ENCODE measurements at places on chromosomes 6 and 20.

- DNase-seq = no peak
- H3K27me3 ChIP-seq = no peaks in the 10 kb centered on the region
- H3K36me3 ChIP-seq = peaks cover 35% of the 10 kb centered on the region
- H3K4me1 ChIP-seq = peaks cover 69% of the 10 kb centered on the region
- H3K27ac ChIP-seq = peak overlapping the region; percentile 97
- H3K4me3 ChIP-seq = peak overlapping the region; percentile 32
These were observed 12.9 kb upstream of the C20orf144 start for GRCh38 chr20:33649201-33649681.

DNA sequence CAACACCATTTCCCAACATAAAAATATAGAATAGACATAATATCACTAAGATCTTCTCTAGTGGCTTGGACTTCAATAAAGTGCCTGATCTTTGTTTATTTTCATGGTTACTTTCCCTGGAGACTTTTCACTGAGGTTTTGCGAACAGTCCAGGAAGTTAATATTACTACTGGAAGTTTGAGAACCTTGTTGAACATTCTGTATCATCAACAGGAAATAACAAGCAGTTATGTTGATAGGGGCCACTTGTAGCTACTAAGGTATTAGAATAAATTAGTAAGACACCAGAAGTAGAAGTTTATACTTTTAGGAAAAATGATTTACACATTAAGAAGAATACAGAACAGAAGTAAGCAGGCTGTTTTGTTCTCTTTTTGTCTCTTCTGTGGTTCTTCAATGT is 180.2 kb downstream of the TFAP2B start:
- H3K36me3 ChIP-seq = no peaks in the 10 kb centered on the region
- no peaks in the 10 kb centered on the region for H3K4me1 ChIP-seq
- no peaks in the 10 kb centered on the region for H3K27me3 ChIP-seq
- no peak for DNase-seq
- no peak overlapping the region for H3K27ac ChIP-seq

- DNase-seq = no peak
- H3K4me3 ChIP-seq = no peak overlapping the region
- H3K27ac ChIP-seq = no peak overlapping the region
These were observed 104.4 kb downstream of the MANEA start for GRCh38 chr6:95681736-95682135.

GRCh38 chr6:147390909-147391536 is 117.5 kb upstream of the SAMD5 start:
- DNase-seq = no peak
- no peaks in the 10 kb centered on the region for H3K27me3 ChIP-seq
- no peaks in the 10 kb centered on the region for H3K36me3 ChIP-seq
- peaks cover 3% of the 10 kb centered on the region for H3K4me1 ChIP-seq

DNA sequence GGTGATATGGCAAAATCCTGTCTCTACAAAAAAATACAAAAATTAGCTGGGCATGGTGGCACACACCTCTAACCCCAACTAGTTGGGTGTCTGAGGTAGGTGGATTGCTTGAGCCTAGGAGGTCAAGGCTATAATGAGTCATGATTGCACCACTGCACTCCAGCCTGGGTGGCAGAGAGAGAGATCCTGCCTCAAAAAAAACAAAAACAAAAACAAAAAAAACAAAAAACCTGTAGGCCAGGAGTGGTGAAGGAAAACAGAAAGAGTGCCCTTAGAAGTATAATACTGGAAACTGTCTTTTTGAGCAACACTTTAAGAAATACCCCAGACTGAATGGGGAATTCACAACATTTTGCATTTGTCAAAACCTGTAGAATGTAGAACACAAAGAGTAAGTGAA is 85.3 kb downstream of the JARID2 start:
- no peak overlapping the region for H3K4me3 ChIP-seq
- peaks cover 83% of the 10 kb centered on the region for H3K4me1 ChIP-seq
- no peak for DNase-seq
- H3K27me3 ChIP-seq = no peaks in the 10 kb centered on the region

Measured in type B pancreatic cell (in vitro differentiated cells).